ENCODE measurements at places on chromosomes 13 and 19.

DNA sequence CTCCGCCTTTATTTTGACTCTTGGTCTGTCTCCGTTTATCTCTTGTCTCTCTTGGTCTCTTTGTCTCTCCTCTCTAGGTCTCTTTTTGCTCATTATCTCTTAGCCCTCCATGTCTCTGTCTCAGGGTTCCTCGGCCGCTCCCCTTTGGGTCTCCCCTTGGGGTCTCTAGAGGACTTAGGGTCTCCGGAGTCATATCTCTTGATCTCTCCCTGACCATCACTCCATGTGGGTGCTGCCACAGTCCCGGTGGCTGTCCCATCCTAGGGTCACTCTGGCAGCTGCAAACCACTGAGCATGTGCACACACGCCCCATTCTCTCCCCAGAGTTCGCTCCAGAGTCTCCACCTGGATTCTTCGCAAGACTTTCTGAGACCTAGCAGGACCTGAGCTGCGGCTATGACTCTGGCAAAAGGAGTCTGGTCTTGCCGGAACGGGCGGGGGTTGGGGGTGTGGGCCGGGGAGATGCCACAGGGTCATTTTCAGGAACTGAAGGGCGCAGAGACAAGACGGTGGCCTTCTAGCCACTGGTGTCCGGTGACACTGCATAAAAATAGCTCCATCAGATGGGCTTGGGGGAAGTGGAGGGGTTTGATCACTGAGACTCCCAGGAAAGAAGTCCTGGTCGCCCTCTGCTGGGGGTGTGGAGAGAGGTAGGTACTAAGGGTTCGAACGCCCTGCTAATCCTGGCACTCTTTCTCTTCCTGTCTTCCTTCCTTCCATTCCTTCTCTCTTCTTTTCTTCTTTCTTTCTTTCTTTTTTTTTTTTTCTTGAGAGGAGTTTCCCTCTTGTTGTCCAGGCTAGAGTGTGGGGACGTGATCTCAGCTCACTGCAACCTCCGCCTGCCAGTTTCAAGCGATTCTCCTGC is 1.2 kb upstream of the KCNA7 start:
- DNase-seq, result peak; percentile 96

GRCh38 chr19:28968721-28969120 is 244.2 kb downstream of the UQCRFS1 start:
- DNase-seq, result no peak

- no peak for DNase-seq
Measured at GRCh38 chr13:30810801-30811200, 75.5 kb downstream of the ALOX5AP start.

- no peak for DNase-seq
Measured at GRCh38 chr13:66377569-66377968, 852.6 kb downstream of the PCDH9 start.

DNA sequence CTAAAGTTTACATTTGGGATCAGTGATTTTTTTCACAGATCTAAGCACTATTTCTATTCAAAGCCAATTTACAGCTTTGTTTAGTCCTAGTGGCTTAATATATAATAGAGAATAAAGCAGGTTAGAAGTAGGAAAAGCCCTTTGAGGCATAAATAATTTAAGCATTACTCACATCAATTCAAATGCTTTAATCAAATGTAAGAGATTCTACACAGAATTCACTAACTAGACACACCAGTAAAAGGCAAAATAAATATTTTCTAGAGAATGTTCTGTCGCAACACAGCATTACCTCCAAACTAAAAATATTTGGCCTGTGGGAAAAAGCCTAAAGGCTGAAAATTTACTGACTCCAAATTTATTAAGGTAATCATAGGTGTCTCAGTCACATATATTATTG is 31.3 kb downstream of the KCTD12 start:
- no peak for DNase-seq

DNA sequence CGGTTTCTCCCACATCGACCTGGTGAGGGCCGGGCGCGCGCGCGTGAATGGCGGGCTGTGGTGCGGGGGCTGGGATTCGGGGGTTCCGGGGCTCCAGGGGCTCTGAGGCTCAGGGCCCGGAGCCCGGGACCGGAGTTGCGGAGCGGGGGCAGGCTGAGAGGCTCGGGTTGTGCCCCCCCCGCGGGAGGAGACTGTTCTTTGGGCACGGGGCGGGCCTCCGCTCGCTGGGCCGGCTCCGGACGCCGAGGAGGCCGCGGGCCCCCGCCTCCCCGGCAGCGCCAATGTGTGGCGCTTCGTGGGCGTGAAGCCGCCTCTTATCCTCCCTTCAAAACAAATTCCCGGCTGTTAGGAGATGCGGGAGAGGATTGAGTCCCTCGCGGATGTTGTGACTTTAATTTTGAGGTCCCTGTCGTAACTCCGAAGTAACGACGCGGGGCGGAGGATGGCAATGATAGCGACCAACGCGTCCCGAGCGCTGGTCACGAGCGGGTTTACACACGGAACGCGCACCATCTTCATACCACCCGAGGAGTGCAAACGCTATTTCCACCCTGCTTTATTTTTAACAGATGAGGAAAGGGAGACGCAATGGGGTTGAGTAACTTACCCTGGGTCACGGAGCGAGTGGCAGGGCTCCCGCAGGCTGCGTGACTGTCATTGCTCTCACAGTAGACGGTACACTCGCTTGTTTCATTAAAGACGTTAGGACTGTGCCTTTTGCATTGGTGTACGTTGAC is 536 bp downstream of the UBA2 start:
- DNase-seq, result peak; percentile 62

DNA sequence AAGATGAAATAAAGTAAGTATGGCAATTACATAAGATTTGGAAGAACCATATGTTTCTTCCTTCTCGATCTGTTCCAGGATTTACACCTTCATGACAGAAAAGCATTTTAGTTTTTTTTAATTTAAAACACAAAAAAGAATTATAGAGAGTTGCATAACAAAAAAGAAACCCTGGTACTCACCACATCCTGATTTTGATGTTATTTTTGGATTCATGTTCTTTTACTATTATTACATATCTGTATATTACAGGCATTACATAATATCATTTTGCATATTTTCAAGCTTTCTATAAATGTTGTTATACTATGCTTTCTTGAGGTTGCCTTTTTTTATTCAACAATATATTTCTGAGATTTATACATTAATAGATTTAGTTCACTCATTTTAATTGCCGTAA is 6.7 kb upstream of the KATNAL1 start:
- DNase-seq, result no peak

- DNase-seq, result no peak
Measured at GRCh38 chr19:48683349-48683748, 10.5 kb upstream of the NTN5 start.

DNA sequence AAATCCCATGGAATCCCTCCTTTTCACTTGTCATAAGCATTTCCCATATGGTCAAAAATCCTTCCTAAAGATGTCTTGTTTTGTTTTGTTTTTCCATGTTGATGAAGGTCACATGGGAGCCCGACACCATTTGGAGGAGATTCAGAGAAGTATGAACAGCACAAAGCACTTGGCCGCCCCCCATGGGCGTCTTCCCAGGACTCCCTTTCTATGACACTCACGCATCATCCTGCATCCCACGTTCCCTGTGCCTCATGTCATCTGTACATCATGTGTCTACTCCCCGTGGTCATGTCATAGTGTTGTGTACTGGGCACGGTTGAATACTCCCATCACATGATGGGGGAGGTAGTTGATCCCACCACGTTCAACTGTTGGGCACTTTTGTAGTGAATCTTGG is 2.0 kb downstream of the ZSCAN1 start:
- DNase-seq, result no peak

DNA sequence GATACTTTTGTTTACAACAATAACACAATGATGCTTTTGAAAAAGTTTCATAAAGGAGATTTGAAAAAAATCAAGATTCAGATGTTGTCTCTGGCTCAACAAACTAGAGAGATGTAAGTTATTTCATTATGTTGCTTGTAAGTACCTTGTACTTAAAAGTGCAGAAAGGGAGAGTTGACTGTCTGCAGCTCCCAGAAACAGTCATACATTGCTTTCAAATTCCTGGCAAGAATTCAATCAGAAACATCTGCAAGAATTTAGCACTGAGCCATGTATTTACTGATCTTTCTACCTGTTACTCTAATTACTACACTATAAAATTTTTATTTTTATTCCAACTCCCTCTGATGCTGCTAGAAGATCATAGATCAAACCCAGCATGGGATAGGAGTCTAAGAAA is 1261.3 kb upstream of the SPRY2 start:
- no peak for DNase-seq

DNA sequence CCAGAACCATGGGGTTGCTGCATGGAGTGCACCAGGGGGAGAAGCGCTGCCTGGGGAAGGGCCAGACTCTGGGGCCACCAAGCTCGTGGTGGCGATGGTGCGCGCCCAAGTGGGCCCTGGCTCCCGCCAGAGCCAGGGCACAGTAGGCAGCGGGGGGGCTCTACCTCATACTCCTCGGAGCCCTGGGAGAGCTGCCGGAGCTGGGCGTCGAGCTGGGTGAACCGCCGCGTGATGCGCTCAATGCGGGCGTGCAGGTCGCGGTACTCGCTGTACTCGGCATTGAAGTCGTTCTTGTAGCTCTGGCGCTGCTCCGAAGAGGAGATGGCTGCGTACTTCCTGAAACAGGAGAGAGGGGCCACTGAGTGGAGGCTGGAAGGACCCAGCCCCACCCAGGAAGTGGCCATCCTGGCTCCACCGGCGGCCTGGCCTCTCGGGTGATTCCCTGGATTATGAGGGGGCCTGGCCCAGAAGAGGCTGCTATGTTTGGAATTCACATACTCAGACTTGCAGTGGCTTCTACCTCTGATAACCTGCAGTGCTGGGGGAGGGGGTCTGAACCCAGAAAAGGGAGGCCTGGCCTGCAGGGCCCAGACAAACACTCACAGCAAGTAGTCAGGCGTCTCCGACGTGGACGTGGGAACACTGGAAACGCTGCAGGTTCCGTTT is 8.3 kb upstream of the ISYNA1 start:
- no peak for DNase-seq

DNA sequence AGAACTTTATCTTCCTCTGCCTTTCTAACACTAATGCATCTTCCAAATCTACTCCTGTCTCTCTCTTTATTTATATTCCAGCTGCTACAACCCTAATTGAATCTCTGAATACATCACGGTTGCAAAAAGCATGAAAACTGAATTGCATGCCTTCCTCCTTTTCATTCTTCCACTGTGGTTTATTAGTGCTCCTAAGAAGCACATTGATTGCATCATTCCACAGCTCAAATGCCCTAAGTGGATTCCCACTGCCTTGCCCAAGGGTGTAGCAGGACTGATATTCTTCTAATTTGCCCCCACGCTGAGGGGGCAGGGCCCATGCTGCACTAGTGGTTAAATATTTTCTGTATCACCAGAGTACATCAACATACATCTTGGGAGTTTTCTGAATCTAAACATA is 640.8 kb downstream of the EFNB2 start:
- DNase-seq, result no peak

DNA sequence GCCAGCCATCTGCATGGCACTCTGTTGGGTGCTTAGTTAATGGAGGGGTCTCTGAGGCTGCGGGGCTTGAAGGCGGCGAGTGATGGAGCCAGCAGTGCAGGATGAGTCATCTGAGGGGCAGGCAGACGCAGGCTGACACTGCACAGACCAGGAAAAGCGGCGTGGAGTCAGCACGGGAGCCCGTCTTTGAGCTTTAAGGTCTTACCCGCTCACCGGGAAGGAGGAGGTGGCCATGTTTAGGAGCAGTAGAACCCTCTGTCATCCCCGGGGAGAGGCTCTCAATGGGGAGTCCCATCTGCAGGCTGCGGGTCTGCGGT is 13.1 kb downstream of the NAXD start:
- no peak for DNase-seq

GRCh38 chr13:111519041-111519440 is 198.6 kb downstream of the TEX29 start:
- DNase-seq, result no peak

GRCh38 chr13:99506634-99507033 is 5.4 kb downstream of the TM9SF2 start:
- DNase-seq, result peak; percentile 73

GRCh38 chr13:38223089-38223488 is 126.6 kb upstream of the UFM1 start:
- DNase-seq, result peak; percentile 59

GRCh38 chr13:41837629-41838028 is 123.3 kb downstream of the VWA8 start:
- peak; percentile 59 for DNase-seq

GRCh38 chr13:41915081-41915480 is 45.8 kb downstream of the VWA8 start:
- DNase-seq, result no peak

DNA sequence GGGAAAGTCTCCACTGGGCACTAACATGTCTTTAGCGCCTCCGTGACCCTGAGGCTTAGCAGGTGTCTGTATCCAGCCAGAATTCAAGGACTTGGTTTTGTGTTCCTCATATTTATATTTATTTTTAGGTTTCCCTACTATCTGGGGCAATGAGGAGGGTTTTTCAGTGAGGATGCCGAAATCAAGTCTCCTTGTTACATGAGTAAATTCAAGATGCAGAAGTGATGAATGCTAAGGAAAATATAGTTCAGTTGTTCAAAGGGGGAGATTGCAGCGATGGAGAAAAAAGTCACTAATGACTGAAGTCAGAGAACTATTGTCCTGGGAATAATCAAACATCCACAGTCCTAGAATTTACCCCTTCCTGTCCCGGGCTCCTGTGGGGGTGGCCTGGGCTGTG is 791 bp upstream of the ADGRE2 start:
- no peak for DNase-seq

GRCh38 chr13:21020176-21020575 is 41.2 kb downstream of the LATS2 start:
- DNase-seq, result no peak

DNA sequence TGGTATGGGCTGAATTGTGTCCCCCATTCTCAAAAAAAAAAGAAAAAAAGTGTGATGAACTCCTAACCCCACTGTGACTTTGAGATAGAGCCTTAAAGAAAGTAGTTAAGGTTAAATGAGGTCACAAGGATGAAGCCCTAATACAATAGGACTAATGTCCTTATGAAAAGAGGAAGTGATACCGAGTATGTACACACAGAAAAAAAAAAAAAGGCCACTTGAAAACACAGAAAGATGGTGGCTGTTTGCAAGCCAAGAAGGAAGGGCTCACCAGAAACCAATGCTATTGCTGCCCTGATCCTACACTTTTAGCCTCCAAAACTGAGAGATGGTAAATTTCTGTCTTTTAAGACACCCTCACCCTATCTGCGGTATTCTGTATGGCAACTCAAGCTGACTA is 955.6 kb downstream of the PCDH17 start:
- peak; percentile 78 for DNase-seq

- no peak for DNase-seq
Measured at GRCh38 chr13:63117710-63118109, 1702.1 kb upstream of the PCDH20 start.

All from OCI-M1 (cell line).